ENCODE measurements at places on chromosomes 11 and 22. TPM values are rescaled to one million over a fixed set of nuclear protein-coding genes. Genes with fewer than 3 reads are reported as not detected.

CDON gene
- 0.58 TPM for total RNA-seq

EIF3L gene
- total RNA-seq, result 369 TPM

CCDC87 gene
- under 0.01 TPM for total RNA-seq

GLB1L3 gene
- not detected for total RNA-seq

C11orf91 gene
- not detected for total RNA-seq

SVIP gene
- total RNA-seq, result 3.4 TPM

MS4A15 gene
- total RNA-seq, result not detected

MPEG1 gene
- total RNA-seq, result not detected

GNAZ gene
- total RNA-seq, result 0.58 TPM

SCO2 gene
- 1.4 TPM for total RNA-seq

CCDC88B gene
- total RNA-seq, result 1.2 TPM

MUC5AC gene
- total RNA-seq, result not detected

XKR3 gene
- total RNA-seq, result not detected

NEFH gene
- 0.58 TPM for total RNA-seq

ARHGAP20 gene
- total RNA-seq, result 1.2 TPM

ASCL2 gene
- not detected for total RNA-seq

DEFB131B gene
- not detected for total RNA-seq

HSCB gene
- total RNA-seq, result 19.0 TPM

GAS2 gene
- 0.53 TPM for total RNA-seq

GVQW3 gene
- total RNA-seq, result 1.2 TPM

SPDYC gene
- not detected for total RNA-seq

DEPDC7 gene
- 8.9 TPM for total RNA-seq

Data from myometrial cell (primary cell).